ENCODE measurements at places on chromosomes 13 and 19.

DNA sequence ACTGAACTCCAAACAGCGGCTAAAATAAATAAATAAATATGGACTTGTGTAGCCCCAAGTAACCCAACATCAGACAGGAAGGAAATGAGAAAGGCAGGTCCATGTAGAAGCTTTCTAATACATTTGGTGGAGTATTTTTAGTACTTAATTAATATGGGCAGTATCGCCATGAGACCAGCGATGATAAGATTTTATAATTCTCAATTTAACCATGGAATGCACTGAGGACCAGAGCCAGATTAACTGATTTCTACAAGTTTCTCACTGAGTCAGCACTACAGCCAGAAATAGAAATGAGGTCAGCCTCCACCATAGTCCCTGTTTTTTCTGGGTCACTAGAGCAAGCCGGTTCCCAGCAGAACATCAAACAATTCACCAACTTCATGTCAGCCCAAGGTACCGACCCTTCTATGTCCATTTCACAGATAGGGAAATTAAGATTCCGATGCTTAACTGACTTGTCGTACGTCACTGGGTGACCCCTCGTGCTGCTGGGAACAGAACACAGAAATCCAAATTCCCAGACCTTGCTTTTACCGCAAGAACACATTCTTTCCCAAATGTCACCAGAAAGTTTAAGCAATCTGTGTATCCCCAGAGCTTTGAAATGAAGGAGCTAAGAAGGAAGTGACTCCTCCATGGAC lies 90.4 kb downstream of the COL4A1 start:
- no peak for DNase-seq

- DNase-seq, result no peak
These were observed 2.5 kb upstream of the PRAM1 start for GRCh38 chr19:8504919-8505318.

GRCh38 chr13:74557870-74558269 lies 423.7 kb upstream of the KLF12 start:
- DNase-seq, result no peak

DNA sequence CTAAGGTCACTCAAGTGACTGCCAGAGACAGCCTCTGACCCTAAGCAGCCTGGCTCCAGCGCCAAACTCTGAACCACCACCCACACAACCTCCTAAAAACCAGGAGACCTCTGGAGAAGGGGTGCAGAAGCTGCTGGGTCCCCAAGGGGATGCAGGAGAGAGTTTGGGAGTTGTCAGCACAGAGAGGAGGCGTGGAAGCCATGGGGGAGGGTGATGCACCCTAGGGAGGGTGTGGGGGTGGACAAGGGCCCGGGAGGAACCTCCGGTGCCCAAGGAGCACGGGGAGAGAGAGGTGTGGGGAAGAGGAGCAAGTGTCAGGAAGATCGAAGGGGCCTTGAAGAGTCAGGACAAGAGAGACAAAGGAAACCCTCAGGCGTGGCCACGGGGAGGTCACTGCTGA lies 2.1 kb upstream of the HIPK4 start:
- DNase-seq, result no peak

GRCh38 chr19:45752639-45753038 lies 16.4 kb downstream of the SIX5 start:
- DNase-seq, result no peak

DNA sequence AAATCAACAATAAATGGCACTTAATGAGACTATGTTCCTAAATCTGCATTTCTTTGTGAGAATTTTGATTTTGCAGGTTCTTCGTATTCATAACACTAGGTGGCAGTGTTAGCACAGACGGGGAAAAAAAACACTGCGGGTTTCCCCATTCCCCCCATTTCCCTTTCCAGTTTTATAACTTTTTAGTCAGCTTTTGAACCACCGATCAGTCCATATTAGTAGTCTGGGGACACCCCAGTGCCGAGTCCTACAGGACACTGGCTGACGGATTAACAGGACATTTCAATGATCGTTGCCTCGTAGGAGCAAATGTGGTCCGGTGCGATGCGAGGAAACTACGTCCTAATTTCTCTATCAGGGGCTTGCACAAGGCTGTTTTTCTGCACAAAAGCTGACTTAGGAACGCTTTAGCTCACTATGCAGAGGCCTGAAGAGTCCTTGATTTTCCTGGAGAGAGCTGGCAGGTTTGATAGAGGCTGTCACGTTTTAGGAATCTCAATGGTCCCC lies 234.3 kb downstream of the LMO7 start:
- no peak for DNase-seq

- no peak for DNase-seq
These were observed 670 bp downstream of the MAP2K7 start for GRCh38 chr19:7904074-7905020.

DNA sequence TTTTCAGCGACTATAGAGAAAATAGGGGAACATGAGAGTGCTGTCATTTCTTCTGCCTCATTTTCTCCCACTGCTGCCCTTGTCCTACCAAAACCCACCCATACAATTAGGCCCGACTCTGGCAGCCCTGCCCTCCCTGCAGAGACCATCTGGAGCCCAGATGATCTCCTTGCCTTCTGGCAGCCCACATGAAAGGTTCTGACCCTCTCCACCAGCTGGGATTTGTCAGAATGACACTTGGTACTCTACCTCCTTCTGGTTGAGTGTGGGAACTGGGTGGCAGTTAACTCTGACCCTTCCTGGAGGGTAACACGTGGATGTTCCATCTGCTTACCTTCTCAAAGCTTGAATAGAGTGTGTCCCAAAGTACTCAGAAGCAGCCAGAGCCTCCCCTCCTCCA lies 21.0 kb upstream of the SIAH3 start:
- DNase-seq, result no peak

GRCh38 chr19:8302734-8303133 lies 5.4 kb downstream of the CD320 start:
- DNase-seq, result no peak

DNA sequence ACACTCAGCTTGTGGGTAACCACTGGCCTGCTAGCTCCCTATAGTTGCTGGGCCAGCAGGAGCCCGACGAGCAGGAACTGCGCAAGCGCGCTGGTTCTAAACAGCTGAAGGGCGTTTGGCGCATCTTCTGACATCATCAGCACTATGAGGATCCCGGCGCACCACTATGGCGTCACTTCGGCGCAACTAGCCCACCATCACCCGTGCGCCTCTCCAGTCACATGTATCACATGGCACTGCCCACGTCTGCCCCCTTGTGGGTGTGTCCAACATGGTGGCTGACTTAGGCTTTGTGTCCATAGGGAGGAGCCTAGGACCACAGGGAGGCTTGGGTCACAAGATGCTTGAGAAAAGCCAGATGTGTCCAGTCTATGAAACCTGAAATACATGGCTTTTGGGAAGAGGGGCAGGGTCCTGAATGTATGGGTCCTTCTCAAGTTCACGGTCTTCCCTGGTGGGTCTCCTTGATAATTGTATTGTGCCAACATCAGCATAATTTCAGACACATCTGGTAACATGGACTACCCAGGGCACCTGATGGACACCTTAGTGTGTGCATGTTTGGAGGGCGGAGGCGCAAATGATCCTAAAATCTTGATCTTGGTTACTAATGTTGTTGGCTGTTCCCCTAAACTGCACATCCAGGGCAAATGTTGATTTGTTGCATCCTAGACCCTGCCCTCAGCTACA lies 18.0 kb downstream of the KLK4 start:
- no peak for DNase-seq

DNA sequence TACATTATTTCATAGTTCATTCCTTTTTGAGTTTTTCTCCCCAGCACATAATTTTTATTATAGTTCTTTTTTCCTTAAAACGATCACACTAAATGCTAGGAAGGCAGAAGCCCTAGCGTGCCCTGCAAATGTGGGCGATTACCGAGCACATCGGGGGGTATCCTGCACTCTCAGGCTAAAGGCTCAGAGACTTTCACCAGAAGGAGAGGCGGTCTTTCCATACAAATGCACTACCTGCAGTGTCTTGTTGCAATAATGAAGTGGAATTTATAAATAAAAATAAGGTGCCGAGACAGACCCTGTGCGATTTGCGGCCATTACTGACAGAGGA lies 29.3 kb upstream of the SPACA7 start:
- DNase-seq, result no peak

- no peak for DNase-seq
These were observed 385.5 kb downstream of the NDFIP2 start for GRCh38 chr13:79866436-79866835.

DNA sequence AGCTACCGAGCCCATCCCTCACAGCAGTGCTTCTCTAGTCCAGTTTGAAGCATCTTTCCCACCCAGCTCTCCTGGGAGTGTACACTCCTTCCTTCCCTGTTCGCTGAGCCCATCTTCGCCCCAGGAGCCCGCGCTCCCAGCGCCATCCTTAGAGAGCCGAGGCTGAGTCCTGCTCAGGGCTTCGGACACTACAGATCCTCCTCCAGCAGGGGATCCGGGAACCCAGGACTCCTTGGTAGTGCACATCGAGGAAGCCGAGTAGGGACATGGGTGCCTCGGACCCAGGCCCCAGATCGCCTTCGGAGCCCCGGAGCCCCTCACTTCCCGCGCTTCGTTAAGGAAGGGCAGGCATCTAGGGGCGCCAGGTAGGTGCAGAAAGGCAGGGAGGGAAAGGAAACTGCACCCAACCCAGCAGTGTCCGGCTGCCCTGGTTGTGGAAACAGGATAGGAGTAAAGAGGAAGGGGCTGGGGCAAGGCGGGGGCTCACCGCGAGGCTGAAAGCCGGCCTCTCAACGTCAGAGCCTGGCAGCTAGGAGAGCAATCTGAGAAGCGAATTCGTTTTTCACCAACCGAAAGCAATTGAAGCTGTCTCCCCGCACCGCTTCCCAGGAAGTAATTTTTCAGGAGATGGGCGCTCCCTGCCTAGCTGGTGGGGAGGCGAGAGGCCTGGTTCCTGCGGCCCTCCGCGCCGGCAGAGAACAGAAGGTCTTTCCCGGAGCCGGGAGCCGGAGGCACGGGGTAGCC lies 1.0 kb downstream of the PDX1 start:
- no peak for DNase-seq

- no peak for DNase-seq
These were observed 73.3 kb downstream of the TNFRSF19 start for GRCh38 chr13:23643338-23644125.

GRCh38 chr19:41239363-41239762 lies 20.3 kb downstream of the AXL start:
- no peak for DNase-seq

DNA sequence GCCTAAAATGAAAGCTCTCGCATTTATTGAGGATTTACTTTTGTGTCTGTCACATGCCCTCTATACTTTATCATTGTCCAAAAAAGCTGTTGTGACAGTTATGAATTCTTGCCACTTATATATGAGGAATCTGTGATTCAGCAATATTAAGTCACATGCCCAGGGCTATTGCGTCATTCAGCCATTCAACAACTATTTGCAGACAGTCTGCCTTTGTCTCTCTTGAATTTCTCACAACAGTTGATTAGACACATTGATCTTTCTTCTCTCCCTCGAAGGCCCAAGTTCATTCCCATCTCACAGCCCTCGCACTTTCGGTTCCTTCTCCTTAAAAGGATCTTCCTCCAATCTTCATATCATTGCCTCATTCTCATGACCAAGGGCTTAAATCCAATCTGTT lies 342.6 kb downstream of the MZT1 start:
- no peak for DNase-seq

GRCh38 chr19:44955505-44956439 lies 592 bp downstream of the CLPTM1 start:
- DNase-seq, result no peak

DNA sequence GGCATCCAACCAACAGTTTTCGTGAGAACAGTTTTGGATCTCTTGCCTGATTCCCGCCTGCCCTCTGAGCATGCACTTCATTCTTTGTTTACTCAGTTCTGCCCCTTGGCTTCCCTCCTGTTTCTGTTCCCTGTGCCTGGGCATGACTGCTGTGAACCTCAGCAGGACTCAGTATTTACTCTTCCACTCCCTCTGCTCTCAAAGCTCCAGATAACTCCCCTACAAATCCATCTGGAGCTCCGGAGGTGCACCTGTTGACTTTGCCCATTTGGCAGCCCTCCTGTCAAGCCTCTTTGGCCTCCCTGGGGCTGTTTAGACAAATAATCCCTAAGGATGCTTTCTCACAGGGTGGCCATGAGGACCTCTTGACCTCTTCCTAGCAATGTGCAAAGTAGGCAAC lies 34.2 kb upstream of the ARGLU1 start:
- DNase-seq, result no peak

GRCh38 chr13:31923134-31923763 lies 108.3 kb upstream of the FRY start:
- no peak for DNase-seq

DNA sequence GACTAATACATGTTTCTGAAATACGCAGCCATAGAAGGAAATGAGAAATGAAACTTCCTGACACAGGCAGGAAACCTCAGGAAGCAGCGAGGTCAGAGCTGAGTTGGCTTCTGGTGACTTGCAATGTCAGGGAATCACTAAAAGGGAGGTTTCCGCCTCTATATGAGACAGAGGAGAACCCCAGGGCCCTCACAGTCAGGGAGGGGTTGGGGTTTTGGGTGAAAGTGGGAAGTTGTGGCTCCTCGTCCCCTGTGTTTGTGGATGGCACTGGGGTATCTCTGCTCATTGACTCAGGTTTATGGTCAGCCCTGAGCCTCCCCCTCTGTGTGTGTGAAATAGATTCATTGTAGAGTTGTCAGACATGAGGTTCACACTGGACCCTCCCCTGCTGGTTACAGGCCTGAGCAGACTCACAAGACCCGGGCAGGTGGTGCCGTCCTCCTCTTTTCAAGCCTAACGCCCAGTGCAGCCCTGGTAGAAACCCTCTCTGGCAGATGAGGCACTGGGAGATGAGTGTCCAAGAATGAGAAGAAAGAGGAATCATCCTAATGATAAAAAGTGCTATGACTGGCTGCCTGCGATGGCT lies 5.5 kb upstream of the LILRA6 start:
- DNase-seq, result no peak

GRCh38 chr19:7224209-7224686 lies 70.0 kb downstream of the INSR start:
- DNase-seq, result no peak

GRCh38 chr13:90824032-90824431 lies 523.5 kb upstream of the MIR17HG start:
- no peak for DNase-seq

All from stimulated activated CD8-positive, alpha-beta memory T cell treated with anti-CD3 and anti-CD28 coated beads, Interleukin-15, amount 100 ng/mL, for 24 hours (primary cell).